ENCODE measurements at places on chromosomes 7 and 10. TPM values are rescaled to one million over a fixed set of nuclear protein-coding genes. Genes with fewer than 3 reads are reported as not detected.

- no peak for ATAC-seq
Observed at GRCh38 chr10:44832595-44833390, 78.3 kb upstream of the TMEM72 start.

DNA sequence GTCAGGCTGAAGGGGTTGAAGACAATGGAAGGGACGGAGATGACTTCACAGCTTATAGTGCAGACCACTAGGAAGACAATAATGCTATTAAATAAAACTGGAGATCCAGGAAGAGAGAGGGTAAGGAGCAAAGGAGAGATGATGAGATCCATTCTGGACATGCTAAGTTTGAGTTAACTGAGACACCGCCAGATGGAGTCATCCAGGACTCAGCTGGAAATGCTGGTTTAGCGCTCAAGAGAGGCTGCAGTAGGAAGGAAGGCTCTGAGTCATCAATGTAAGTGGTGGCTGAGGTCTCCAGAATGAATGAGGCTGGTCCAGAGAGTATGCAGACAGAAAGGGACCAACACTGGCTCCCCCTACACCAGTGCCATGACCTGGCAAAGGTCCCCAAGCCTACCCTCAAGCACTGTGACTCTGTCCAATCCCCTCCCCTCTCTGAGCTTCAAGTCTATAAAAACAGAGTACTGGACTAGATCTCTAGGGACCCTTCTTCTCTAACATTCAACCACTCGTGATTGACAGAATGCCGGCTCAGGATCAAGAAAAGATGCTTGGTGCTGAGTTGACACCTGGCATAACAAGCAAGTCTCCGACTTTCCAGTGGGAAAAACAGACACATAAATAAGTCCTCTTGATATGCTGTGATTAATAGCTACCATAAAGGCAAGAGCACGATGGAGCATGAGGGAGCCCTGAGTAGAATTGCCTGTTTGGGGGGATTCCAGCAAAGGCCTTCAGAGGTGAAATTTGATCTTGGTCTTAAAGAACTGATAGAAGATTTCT is 8.9 kb downstream of the GFRA1 start:
- ATAC-seq, result no peak

DNA sequence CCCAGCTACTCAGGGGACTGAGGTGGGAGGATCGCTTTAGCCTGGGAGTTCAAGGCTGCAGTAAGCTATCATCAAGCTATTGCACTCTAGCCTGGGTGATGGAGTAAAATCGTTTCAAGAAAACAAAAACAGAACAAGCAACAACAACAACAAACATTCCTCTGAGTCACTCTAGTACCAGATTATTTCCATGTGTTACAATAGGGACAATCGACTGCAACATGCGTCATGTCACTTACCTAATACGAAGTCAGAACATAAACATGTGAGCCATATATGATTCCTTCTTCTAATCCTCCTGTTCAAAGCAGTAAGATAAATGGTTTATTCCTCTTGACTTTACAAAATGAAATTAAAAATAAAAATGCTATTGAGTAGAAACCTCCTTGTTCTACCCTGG is 57.3 kb downstream of the ZNF438 start:
- ATAC-seq, result no peak

DNA sequence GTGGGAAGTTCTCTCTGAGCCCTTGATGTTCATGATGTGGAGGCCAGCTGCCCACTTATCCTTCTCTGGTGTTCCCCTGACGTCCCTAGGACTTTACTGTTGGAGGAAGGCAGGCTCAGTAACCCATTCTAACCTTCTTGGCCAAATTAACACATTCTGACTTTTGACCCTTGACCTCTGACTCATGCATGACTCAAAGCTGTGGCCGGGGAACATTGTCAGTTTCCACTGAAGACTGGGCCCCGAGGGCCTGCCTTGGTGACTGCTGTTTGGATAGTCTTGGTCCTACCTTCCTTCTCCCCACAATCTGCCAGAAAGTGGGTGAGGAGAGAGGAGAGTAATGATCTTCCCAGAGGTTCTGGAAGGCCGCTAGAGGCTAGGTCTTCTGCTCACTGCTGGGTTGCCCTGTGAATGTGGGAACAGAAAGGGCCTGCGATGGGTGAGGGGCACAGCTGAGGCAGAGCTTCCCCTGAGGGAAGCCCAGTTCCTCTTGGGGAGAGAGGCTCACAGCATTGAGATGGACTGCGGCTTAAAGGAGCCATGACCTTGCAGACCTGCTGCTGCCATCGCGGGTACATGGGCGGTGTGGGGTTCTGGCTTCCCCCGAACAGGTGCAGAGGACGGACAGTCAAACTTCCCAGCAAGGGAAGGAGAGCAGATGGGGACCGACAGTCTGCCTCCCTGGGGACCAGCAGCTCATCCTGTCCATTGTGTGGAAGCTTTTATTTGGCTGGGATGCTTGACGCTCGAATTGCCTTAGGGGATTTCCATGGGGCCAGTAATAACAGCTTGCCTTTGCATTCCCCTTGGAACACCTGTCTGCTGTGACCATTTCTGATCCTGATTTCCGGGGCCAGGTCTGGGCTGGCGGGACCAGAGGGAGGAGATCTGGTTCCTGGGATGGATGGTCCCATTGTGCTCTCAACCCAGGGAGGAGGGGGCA is 43.8 kb downstream of the ADAMTS14 start:
- ATAC-seq, result peak; percentile 74

DNA sequence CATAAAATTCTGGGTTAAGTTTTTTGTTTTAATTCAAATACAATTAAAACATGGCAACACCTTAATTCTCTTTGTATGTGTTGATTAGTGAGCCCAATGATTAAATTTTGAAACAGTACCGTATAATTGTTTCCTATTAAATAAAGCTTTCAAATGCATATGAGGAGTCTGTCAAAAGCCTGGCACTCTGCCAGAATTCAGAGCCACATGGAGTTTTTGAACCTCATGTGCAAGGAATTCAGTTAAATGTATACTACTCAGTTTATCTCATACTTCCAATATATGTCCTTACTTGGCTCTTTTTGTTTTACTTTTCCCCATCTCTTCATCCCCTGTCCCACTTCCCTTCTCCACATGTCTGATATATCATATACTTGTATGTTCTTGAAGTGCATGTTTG is 165.6 kb upstream of the FAM3C start:
- no peak for ATAC-seq

GRCh38 chr7:143480501-143480900 is 2.8 kb downstream of the TAS2R41 start:
- ATAC-seq, result no peak

- ATAC-seq, result no peak
Observed at GRCh38 chr7:73678862-73679261, 4.4 kb downstream of the DNAJC30 start.

DNA sequence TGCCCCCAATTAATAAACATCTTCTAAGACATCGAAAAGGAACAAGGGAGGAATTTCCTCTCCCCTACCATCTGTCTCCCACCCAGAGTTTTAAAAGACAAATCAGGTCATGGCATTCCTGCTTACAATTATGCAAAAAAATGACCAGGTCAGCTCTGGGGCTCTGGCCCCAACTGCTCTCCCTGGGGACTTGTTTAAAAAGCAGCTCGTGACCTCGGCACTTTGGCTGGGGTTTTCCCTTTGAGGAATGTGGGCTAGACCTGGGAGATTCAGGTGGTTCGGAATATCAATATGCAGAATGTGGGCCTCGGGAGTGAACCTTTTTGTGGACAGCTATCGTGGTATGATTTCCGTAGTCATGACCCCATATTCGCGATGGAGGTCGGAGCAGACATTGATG is 648 bp upstream of the RADIL start:
- ATAC-seq, result no peak

GRCh38 chr7:77252506-77252905 is 52.9 kb upstream of the FGL2 start:
- ATAC-seq, result no peak

DNA sequence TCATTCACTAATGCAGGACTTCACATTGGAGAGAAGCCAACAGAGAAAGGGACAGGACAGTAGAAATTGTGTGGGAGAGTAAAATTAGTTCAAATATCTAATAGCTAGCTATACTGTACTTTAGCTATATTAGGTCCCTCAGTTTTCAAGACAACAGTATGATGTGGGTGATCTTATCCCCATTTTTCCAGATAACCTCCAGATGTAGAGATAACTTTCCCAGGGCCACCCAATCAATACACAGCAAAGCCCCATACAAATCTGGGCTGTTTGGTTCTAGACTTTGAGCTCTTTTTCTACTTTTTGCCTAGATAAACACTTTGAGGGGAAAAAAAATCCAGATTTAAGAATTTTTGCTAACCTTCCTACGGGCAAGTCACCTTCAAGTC is 482 bp upstream of the CLDN12 start:
- ATAC-seq, result no peak

- ATAC-seq, result peak; percentile 90
Observed at GRCh38 chr7:116862234-116862950, at the start of gene CAPZA2. Gene CAPZA2, plus strand, starts transcription at chr7:116862587. Its CDS starts 25 bp downstream, at chr7:116862612.

DNA sequence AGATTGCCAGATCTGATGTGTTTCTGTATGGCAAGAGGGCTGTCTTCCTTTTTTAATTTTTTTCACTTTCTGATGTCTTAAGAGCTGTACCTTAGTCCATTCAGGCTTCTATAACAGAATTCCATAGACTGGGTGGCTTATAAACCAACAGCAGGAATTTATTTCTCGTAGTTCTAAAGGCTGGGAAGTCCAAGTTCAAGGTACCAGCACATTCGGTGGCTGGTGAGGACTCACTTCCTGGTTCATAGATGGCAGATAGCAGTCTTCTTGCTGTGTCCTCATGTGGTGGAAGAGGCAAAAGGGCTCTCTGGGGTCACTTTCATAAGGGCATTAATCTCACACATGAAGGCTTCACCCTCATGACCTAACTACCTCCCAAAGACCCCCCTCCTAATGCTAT is 20.8 kb downstream of the GPNMB start:
- no peak for ATAC-seq

GRCh38 chr7:134396031-134396430 is 62.9 kb downstream of the AKR1B1 start:
- no peak for ATAC-seq

DNA sequence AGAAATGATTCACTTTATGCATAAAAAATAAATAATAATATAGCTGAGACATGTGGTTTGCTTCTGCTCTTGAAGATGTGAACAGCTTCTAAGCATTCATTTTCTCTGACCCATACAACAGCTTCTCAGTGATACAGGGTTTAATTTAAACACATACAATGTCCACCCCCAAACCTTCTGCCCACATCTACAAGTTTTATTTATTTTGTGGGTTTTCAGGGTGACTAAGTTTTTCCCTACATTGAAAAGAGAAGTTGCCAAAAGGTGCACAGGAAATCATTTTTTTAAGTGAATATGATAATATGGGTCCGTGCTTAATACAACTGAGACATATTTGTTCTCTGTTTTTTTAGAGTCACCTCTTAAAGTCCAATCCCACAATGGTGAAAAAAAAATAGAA is 17.2 kb downstream of the INHBA start:
- no peak for ATAC-seq

- no peak for ATAC-seq
Observed at GRCh38 chr7:41880107-41880506, 177.2 kb upstream of the INHBA start.

- no peak for ATAC-seq
Observed at GRCh38 chr7:44630792-44631457, 24.5 kb downstream of the OGDH start.

- ATAC-seq, result no peak
Observed at GRCh38 chr7:39248692-39249090, 271.0 kb downstream of the POU6F2 start.

DNA sequence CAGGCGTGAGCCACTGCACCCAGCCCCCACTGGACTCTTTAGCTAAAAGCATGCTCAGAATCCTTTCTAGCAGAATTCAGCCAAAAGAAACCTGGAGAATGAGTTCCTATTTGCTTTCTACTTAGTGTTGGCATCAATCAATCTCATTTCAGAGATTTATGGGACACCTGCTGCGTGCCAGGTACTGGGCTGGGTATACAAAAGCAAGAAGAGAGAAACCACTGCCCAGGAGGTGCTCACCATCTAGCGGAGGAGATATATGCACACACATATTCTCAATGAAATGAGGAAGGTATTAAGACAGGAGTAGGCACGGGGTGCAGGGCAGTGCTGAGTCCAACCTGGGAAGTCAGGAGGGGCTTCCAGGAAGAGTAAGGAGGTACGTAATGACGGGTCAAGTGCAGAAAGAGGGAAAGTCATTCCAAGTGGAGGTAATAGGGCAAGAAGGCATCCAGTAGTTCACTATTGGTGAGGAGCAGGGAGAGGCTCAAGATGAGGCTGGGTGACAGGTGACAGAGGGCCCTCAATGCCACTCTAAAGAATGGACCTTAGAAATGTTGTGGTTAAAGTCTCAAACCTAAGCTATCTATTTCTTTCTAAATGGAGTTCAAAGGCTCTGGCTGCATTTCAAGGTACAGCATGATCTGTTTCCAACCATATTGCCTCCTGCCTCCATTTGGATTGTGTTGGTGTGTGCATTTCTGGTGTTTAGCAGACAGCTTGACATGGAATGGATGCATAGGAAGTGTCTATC is 22.1 kb downstream of the ABLIM1 start:
- ATAC-seq, result no peak

- peak; percentile 77 for ATAC-seq
Observed at GRCh38 chr10:119655566-119656001, 4.4 kb downstream of the BAG3 start.

DNA sequence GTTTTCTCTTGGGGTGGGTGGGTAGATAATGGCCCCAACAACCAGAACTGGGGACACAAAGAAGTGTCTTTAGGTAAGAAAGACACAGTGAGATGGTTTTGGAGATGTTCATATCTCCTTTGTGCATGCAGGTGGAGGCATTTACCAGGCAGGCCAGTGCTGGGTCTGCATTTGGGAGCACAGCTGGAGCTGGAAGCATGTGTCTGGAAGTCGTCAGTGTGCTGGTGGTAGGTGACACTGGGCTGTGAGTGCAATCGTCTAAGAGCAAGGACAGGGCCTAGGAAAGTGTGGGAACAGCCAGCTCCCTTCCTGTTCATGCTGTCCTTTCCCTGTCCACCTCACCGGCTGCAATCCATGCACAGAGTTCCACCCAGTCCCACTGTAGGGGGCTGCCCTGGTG is 88.3 kb upstream of the ZNF32 start:
- no peak for ATAC-seq

Gene CTNNA3
- total RNA-seq, result not detected

Gene CD36
- total RNA-seq, result not detected

Gene CALHM2
- total RNA-seq, result 26.0 TPM

Gene C10orf53
- total RNA-seq, result not detected

Gene ASNS
- 61.5 TPM for total RNA-seq

Gene SNX10
- 23.5 TPM for total RNA-seq

Gene RNF133
- not detected for total RNA-seq

Gene RAMP3
- not detected for total RNA-seq

Gene SAMD9L
- total RNA-seq, result 28.1 TPM

Gene ATOH7
- total RNA-seq, result not detected

Gene NIPSNAP2
- 36.6 TPM for total RNA-seq

Measured in activated T-helper 17 cell treated with anti-CD3 and anti-CD28 coated beads, Interleukin-2, amount 50 U/mL, for 72 hours (primary cell).